Mucosa of gallbladder (tissue), 1 donor: ENCODE measurements at places on chromosomes 16 and 17. TPM values are rescaled to one million over a fixed set of nuclear protein-coding genes. Genes with fewer than 3 reads are reported as not detected.

HOXB7 gene
- total RNA-seq: 0.92 TPM

ITGB4 gene
- 317 TPM for total RNA-seq

KRT33B gene
- total RNA-seq: not detected

MFSD11 gene
- 21.1 TPM for total RNA-seq

ABCC11 gene
- 0.81 TPM for total RNA-seq

FNDC8 gene
- total RNA-seq: not detected

TMIGD1 gene
- total RNA-seq: not detected

SDK2 gene
- 12.9 TPM for total RNA-seq

KRT17 gene
- total RNA-seq: not detected

MAP2K6 gene
- total RNA-seq: 20.1 TPM

PNMT gene
- total RNA-seq: 1.8 TPM

UBE2O gene
- 26.0 TPM for total RNA-seq

ZSWIM7 gene
- 23.5 TPM for total RNA-seq

LGALS9B gene
- total RNA-seq: 10.9 TPM

MRPS7 gene
- total RNA-seq: 55.1 TPM

BTBD17 gene
- not detected for total RNA-seq

ASPHD1 gene
- total RNA-seq: 94.5 TPM

HID1 gene
- total RNA-seq: 186 TPM

MEIOC gene
- not detected for total RNA-seq
